Stimulated activated CD4-positive, alpha-beta T cell treated with anti-CD3 and anti-CD28 coated beads, Interleukin-4, amount 100 ng/mL, for 48 hours (primary cell): ENCODE measurements at places on chromosomes 3 and 15.

GRCh38 chr15:47577000-47577399 lies 140.3 kb upstream of the SEMA6D start:
- DNase-seq: no peak

GRCh38 chr3:46669191-46669999 lies 24.1 kb downstream of the ALS2CL start:
- DNase-seq: no peak

- DNase-seq: no peak
Observed at GRCh38 chr3:57673156-57673555, 19.7 kb downstream of the DENND6A start.

GRCh38 chr15:86054338-86054737 lies 25.3 kb upstream of the AGBL1 start:
- no peak for DNase-seq

DNA sequence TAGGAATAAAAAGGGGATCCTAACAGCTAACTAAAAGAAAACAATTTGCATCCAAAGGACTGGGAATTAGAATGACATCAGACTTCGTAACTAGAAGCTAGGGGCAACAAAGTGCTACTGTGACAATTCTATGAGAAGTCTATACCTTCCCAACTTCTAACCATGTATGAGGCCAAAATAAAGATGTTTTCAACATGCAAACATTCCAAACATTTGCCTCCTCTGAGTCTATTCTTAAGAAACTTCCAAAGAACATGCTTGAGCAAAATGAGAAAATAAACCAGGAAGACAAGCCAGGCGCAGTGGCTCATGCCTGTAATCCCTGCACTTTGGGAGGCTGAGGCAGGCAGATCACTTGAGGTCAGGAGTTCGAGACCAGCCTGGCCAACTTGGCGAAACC lies 13.1 kb upstream of the RNF7 start:
- DNase-seq: no peak
